ENCODE measurements at places on chromosomes 13 and 19.

- no peak for DNase-seq
Observed at GRCh38 chr19:46355234-46356148, 8.6 kb downstream of the PPP5C start.

DNA sequence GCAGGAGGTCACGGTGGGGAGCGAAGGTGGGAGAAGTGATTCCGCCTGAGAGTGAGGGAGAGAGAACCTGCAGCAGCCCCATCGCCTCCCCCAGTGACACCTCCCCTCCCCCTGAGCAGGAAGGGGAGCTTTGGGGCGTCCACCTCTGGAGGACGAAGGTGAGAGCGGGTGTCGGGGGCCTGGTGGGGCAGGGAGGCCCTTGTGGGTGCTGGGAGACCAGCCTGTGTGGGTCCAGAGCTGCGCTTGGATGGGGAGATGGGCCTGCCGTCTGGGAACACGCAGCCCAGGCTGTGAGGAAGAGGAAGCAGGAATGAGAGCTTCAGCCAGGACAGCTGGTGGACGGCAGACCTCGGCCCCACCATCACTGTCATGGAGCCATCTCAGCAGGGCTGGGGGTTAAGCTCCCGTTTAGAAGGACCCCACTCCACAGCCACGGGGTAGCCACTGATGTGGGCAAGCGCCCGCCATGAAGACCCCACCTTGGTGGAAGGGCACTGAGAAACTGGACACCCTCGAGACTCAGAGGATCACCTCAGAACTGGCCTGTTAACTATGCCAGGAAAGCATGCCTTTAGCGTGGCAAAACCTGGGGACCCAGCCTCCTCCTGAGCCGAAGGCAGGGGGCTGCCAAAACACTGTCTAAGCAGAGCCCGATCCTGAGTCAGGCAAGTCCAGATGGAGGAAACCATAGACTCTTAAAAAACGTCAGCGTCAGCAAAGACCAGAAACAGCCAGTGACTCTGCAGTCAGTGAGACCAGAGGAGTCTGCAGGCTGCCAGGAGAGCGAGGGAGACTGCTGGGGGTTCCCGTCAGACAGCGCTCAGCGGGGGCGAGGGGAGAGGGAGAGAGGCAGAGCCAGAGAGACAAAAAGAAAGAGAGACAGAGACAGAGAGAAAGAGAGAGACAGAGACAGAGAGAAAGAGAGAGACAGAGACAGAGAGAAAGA is 6.4 kb upstream of the PROZ start:
- no peak for DNase-seq

DNA sequence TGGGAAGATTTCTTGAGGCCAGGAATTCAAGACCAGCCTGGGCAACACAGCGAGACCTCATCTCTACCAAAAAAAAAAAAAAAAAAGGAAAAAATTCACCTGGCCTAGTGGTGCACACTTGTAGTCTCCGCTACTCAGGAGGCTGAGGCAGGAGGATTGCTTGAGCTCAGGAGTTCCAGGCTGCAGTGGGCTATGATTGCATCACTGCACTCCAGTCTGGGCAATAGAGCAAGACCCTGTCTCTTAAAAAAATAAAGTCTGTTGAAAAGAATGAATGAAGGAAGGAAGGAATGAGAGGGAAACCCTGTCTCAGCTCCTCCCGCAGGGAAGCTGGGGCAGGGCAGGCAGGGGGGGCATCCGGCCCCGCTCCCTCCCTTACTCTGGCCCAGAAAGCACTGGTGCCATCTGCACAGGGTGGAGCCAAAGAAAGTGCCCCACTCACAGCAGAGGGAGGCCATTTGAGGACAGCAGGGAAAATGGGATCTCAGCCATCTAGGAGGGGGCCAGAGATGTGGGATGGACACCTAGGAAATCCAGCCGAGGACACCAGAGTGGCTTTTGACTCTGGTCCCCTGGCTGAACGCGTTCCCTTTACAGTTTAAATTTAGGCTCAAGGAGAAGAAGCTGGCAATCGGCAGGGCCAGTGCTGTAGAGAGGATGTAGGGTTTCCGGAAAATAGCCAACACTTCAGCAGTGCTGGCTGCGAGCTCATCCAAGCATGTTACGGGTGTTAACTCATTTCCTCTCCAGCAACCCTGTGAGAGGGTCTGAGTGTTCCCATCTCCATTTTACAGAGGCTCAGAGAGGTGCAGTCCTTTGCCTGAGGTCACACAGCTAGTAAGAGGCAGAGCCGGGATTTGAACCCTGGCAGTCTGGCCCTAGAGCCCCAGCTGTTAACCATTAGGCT is 3.6 kb upstream of the HPN start:
- no peak for DNase-seq

DNA sequence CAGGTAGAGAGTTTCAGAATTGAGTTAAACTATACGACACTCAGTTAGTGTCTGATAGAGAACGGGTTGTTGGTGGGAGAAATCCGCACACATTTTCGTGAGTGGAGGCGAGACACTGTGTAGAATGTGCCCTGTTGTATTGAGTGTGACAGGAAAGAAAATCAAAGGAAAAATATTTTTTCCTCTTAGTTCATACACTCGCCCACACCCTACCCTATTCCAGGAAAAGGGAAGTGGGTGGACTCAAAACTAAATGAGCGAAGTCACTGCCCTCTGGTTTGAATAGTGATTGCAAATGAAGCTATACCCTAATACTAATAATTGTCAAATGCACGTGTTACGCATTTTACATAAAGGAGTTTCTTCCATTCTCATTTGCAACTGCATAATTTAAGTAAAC is 2.0 kb downstream of the ZNF347 start:
- DNase-seq: no peak

- no peak for DNase-seq
Observed at GRCh38 chr13:43058318-43058674, 34.9 kb downstream of the DNAJC15 start.

- no peak for DNase-seq
Observed at GRCh38 chr13:34128661-34129060, 310.7 kb downstream of the RFC3 start.

GRCh38 chr19:21109116-21109515 is 27.1 kb downstream of the ZNF714 start:
- no peak for DNase-seq

DNA sequence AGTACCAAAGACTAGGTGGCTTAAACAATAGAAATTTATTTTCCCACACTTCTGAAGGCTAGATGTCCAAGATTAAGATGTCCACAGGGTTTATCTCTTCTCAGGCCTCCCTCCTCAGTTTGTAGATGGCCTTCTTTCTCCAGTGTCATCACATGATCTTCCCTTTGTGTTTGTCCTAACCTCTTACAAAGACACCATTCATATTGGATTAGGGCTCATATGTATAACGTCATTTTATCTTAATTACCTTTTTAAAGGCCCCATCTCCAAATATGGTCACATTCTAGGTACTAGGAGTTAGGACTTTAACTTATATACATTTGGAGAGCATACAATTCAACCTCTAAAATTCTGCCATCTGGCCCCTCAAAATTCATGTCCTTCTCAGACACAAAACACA is 34.3 kb downstream of the N4BP2L2 start:
- DNase-seq: no peak

- DNase-seq: no peak
Observed at GRCh38 chr13:71306821-71307220, 560.2 kb downstream of the DACH1 start.

GRCh38 chr13:90447734-90448101 is 899.8 kb upstream of the MIR17HG start:
- no peak for DNase-seq

GRCh38 chr13:110269509-110270185 is 37.3 kb downstream of the COL4A1 start:
- no peak for DNase-seq

Measured in CD4-positive, alpha-beta T cell treated with Interleukin-17A for 1 hour (primary cell).